ENCODE measurements at places on chromosomes 3 and 15.

DNA sequence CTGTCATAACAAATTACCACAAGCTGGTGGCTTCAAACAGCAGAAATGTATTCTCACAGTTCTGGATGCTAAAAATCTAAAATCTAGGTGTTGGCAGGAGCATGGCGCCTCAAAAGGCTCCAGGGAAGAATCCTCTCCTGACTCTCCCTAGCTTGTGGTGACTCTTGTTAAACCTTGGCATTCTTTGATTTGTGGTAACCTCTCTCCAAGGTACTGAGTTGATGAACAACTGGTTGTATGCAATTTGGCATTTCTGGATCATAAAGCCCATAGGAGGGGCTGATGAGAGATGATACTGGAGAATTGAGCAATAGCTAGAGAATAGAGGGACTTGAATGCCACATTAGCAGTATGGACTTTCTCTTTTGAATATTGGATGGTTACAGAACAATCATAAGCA is 821.8 kb downstream of the TBL1XR1 start:
- no peak for DNase-seq

DNA sequence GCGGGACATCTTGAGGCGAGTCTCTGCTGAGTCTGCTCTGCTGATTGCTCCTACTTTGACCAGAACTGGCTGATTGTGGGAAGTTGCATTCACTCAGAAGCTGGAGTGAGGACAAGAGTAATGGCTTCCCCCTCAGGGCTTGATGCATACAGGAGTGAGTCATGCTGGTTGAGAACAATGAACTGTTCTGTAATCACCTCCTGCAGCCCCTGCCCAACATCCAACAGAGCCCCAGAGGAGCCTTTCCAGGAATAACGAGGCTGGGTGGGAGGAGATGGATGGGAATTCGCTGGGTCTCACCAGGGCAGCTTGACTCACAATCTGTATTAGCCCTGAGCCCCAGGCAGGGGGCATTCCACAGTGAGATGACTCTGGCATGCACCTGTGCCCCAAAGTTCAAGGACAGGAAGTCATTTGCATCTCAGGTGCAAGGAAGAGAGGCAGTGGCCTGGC is 85.0 kb downstream of the RAB11A start:
- no peak for DNase-seq

DNA sequence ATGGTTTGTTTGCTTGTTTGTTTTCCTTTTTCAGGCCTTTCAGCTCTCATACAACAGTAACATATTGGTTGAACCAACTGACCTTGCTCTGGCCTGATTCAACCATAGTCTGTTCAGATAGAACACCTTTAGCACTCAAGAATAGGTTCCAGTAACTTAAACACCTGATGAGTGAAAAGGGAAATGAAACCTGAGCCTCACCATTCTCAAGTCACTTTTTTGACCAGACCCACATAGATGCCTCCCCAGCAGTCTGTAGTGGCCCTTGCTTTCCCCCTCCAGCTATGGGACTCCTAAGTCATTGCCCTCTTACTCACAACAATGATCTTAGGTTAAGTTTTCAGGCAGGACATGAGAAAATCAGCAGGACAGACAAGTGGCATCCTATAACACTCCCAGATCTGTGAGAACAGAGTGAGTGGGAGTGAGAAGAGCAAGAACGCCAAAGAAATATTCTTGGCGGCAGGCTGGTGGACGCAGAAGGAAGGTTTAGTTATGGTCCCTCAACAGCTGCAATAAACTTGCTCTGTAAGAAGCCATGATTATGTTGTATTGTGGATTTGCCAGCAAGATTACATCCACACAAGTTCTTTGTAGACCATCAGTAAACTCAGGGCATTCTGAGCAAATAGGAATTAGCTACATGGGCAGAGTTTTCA is 367.5 kb downstream of the MECOM start:
- DNase-seq: no peak

DNA sequence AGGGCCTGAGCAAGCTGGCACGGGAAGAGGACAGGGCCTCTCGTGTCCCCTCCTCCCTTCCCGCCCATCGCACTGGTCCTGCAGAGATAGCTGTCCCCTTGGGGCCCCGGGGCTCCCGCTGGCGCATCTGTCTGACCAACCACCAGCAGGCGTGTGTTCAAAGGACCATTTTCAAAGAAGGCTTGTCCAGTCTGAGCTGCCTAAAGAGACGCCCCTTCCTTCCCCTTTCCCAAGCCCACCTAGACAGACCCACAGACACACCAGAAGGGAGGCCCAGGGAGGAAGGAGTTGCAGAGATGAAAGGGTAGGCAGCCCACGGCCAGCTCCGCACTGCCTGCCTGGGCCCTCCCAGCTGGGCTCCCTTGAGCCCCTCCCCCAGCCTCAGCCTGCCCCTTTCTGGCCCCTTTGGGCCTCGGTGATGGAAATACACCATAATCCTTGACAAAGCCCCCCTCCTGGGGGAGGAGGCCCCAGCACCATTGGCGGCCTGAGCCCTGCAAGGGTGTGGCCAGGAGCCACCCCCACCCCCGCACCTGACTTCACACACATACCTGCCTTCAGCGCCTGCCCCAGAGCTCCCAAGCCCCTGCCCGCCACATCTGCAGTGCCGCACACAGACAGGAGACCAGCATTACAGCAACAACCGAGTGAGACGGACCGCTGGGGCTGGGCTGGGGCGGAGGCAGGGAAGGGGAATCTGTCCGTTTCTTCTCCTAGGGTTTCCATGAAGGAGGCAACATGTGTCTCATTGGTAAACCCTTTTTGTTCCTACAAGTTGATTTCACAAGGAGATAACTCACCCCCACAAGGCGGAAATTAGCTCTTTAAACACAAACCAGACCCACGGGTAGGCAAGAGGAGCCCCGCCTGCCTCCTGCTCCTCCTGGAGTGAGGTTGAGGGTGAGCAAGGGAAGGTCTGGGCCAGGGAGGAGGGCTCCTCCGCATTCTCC is at the start of gene STRA6:
STRA6 (minus strand) TSS at position 336 of the 950 bp plus-strand sequence. CDS start 520 bp downstream, outside the sequence.
- DNase-seq: no peak

DNA sequence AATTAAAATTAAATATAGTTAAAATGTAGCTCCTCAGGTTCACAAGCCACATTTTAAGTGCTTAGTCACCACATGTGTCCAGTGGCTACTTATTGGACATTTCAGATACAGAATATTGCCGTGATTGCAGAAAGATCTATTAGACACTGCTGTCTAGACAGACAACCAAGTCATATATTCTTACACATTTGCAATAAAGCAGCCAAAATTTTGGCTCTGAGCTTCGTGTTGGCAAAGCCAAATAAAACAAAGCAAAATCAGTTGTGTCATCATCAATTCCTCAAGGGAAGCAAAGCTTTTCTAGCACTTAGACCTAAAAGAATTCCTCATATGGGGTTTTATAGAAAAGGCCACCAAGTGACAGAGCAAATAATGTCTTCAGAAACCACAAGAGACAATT is 193.1 kb upstream of the LPP start:
- DNase-seq: no peak

DNA sequence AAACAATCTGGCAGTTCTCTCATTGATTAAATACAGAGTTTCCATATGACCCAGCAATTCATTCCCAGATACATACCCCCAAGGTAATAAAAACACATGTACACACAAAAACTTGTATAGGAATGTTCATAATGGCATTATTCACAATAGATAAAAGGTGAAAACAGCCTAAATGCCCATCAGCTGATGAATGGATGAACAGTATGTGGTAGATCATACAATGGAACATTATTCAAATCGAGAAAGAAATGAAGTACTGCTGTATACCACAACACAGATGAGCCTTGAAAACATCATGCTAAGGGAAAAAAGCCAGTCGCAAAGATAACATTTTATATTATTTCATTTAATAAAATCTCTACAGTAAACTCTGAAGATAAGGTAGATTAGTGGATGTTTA is 71.2 kb downstream of the SLTM start:
- DNase-seq: no peak

GRCh38 chr3:124694486-124694885 is 35.8 kb upstream of the UMPS start:
- DNase-seq: no peak

DNA sequence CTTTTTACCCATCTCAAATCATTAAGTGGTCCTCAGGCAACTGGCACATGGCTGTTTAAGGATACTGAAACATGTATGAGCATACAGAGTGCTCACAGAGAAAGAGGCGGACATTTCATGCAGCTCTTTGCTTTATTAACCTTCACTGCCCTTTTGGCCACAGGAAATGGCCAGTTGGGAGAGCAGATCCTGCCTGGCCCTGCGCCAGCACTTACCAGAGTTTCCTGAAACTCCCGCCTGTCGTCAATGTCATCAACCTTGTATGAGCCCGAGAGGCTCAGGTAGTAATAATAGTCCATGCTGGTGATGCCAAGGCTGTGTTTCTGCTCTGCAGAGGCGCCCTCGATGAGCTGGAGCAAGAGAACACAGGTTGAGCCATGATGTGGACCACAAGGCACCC is 17.8 kb downstream of the LDHAL6B start:
- DNase-seq: no peak

GRCh38 chr3:5305684-5305989 is 118.1 kb downstream of the EDEM1 start:
- no peak for DNase-seq

- DNase-seq: no peak
Observed at GRCh38 chr15:98713585-98714001, 65.3 kb downstream of the IGF1R start.

DNA sequence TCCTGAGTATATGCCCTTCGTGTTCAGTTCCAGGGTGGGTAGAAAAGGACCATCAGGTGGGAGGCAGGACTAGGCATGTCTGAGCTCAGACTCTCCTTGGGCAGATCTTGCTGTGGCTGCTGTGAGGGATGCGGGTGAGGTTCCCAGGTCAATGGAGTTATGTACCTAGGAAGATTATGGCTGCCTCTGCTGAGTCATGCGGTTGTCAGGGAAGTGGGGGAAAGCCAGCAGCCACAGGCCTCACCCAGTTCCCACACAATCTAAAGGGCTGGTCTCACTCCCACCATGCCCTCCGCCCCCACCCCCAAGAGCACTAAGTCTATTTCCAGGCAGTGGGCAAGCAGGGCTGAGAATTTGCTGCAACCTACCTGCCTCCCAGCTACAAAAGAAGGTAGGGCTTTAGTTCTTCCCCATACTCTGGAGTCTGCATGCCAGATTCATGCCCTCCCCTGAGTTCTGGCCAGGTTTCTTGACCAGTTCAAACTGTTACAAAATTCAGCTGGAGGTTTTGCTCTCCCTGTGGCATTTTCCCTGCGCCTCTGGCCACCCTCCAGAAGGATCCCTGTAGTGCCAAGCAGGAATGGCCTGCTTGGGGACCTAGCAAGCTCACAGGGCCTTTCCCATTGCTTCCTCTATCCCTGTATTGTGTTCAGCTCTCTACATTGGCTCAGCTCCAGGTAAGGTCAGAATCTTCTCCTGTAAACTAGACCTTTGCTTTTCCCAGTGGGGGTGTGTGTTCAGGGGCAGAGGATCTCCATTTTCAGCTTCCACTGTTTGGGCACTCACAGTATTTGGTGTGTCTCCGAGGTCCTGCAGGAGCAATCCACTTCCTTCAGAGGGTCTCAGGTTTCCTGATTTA is 12.7 kb upstream of the TMCO5A start:
- DNase-seq: no peak

GRCh38 chr15:74410502-74410901 is 23.3 kb downstream of the SEMA7A start:
- DNase-seq: no peak

- DNase-seq: no peak
Observed at GRCh38 chr3:148954981-148955380, 36.4 kb upstream of the GYG1 start.

DNA sequence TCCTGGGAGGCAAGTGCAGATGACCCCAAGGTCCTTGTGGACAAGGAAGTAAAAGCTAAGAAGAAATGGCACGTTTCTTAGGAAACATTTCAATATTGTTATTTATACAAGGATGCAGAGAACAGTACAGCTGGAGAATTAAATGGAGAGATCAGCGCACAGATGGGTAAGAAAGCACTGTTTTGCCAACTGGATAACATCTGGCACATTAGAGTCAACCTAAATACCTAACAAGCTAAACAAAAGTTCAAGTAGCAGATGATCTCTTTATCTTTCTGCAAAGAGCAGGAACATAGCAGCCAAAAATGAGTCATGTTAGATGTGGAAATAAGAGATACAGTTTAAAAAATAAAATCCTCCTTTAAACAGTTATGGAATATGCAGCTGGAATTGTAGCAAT is 15.7 kb upstream of the DPPA4 start:
- no peak for DNase-seq

DNA sequence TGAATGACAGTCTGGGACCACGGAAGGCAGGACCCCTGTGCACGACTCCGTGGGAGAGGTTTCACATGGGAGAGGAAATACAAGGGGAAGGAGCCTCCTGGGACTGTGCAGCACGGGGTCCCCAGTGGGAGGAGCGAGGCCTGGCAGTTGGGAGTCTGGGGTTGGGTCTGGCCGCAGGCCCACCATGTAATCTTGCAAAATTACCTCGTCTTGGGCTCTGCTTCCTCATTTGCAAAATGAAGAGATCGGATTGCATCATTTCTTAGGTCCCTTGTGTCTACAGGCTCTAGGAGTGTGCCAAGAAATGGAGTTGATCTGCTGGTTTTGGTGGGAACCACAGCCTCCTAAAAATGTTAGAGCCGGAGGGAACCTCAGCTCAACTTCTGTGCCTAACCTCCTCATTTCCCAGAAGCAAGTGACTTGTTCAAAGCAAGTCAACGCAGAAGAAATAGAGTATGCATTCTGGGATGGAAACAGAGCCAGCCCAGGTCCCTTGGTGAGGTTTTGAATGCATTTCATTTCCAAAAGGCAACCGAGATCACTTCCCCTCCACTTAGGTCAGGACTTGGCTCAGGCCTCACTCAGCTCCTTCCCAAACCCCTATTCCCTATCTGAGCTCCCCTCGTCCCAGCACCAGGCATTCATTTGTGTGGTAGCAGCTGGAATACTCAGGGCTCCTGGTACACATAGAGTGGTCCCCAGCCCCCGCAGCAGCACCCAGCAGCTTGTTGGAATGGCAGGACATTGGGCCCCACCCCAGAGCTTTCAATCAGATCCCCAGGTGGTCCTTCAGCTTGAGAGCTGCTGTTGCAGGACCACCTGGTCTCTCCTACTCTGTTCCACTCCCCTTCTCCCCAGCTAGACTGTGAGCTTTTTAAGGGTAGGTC is 267.7 kb downstream of the XXYLT1 start:
- DNase-seq: no peak

DNA sequence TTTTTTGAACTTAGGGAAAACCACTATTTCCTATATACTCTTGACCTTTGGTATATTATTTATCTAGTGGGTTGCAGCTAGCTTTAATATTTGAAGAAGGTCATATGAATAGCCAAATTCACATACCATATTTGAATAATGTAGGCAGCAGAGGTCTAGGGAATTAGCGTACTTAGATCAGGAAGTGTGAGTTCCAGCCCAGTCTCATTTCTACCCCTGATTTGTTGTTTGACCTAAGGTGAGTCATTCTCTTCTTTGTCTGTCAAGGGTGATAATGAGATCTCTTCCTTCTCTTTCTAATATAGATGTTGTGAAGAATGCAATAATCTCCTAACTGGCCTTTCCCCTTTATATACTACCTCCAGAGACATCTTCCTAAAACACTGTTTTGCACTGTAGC is 36.6 kb upstream of the ZPLD1 start:
- no peak for DNase-seq

Measured in dorsolateral prefrontal cortex (tissue), 122 donors.